ENCODE measurements at places on chromosomes 1 and 21.

DNA sequence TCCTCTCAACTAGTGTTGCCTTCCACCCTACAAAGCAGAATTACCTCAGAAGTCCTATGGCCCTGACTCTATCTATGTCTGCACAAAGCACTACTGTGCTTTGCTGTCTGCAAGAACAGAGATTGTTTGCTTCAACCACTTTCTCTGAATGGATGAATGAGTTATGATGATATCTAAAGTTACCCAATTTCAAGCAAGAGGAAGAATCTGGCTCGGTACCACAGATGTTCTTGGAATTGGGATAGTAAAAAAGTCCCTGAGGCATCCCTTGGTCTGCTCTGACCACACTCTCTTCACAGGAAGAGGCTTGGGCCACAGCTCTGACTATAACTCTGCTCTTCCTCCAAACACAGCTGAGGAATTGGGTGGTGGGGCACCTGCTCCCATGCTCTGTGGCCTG lies 31.2 kb downstream of the MTARC1 start:
- DNase-seq, result no peak

DNA sequence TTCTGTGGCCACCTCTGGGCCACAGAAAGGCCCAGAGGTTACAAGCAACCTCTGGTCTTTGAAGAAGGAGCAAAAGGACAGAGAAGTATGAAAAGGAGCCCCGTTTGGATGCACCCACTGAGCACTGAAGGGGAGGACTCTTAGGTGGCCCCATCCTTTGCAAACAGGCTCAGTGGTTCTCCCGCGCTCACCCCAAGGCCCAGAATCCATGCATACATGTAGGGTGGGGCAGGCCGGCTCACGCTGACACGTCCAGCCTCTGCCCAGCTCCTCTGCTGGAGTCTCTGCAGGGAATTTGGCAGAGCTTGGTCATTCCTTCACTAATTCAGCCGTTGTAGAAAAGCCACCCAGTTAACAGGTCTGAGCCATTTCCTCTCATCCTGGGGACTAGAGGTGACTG lies 61.3 kb upstream of the AJAP1 start:
- no peak for DNase-seq

- peak; percentile 70 for DNase-seq
Observed at GRCh38 chr1:42756956-42757891, 9.6 kb downstream of the P3H1 start.

- no peak for DNase-seq
Observed at GRCh38 chr1:243727503-243728203, 122.4 kb downstream of the AKT3 start.

DNA sequence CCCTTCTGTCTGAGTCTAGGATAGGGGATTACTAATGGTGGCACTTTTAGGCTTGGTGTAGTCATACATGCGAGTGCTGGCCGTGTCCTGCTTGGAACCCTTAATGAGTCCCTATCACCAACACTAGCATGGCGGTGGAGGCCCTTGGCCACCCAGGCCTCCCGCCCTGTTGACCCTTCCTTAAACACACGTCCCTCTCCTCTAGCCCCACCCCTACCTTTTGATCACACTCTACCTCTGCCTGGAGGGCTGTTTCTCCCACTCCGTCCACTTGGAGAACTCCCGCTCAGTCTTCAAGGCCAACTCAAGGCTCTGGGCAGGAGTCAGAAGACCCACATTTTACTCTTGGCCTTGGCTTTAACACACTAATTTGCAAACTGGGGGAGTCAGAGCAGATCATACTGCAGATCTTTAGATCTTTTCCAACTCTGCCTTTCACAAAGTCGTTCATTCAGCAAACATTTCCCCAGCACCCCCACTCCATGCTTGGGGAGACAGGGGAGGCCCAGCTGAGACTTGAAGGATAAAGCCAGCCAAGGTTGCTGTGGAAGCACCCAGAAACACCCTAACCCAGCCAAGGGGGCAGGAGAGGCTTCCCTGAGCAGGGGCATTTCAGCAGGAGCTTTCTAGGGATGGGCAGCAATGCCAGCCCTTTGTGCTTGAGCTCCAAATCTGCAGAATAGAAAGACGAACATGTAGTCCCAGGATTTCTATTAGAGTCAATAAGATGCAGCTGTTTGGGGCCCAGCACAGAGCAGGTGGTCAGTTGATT lies 1.9 kb downstream of the PODN start:
- no peak for DNase-seq

DNA sequence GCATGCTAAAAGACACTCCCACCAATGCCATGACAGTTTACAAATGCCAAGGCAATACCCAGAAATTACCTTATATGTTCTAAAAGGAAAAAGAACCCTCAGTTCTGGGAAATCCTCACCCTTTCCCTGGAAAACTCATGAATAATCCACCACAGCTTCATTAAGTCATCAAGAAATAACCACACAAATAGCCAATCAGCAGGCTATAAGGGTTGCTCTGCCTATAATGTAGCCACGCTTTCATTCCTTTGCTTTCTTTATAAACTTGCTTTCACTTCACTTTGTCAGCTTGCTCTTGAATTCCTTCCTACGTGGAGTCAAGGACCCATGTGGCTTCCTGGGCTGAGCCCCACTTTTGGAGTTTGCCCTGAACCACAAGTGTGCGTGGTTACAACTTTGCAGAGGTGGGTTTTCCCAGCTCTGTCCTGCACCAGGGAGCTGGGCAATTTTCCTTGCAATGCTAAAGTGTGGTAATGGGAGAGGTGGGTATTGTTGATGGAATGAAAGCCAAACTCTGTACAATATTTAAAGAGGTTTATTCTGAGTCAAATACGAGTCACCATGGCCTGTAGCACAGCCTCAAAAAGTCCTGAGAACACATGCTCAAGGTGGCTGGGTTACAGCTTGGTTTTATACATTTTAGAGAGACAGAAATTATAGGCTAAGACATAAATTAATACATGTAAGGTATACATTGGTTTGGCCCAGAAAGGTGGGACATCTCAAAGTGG lies 42.2 kb upstream of the COG2 start:
- no peak for DNase-seq

GRCh38 chr1:7940034-7940433 lies 605 bp downstream of the TNFRSF9 start:
- DNase-seq, result no peak

- DNase-seq, result no peak
Observed at GRCh38 chr1:16189003-16189402, 23.4 kb downstream of the ARHGEF19 start.

DNA sequence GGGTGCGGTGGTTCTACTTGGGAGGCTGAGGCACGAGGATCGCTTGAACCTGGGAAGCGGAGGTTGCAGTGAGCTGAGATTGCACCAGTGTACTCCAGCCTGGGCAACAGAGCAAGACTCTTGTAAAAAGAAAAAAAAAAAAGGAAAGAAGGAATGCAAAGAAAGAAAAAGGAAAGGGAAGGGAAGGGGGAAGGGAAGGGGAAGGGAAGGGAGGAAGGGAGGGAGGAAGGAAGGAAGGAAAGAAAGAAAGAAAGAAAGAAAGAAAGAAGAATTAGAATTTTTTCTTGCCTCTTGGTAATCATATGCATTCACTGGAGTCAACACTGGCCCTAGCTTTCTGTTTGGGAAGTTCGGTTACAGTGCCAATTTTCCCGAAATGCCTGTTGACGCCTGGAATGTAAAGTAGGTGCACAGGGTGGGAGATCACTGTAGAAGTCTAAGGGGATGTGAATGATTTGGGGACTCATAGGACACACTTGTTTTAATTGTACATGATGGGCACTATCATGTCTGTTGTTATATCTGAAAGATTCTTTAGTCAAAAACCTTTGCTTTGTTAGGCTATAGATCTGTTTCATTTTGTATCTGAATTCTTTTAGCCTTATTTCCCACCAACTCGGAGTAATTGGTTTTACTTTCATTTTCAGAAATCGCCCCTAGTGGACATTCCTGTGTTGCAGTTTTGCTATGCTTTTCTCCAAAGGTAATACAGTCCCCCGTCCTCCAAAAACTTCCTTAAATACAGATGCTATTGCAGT lies 59.8 kb upstream of the MORC3 start:
- peak; percentile 50 for DNase-seq

DNA sequence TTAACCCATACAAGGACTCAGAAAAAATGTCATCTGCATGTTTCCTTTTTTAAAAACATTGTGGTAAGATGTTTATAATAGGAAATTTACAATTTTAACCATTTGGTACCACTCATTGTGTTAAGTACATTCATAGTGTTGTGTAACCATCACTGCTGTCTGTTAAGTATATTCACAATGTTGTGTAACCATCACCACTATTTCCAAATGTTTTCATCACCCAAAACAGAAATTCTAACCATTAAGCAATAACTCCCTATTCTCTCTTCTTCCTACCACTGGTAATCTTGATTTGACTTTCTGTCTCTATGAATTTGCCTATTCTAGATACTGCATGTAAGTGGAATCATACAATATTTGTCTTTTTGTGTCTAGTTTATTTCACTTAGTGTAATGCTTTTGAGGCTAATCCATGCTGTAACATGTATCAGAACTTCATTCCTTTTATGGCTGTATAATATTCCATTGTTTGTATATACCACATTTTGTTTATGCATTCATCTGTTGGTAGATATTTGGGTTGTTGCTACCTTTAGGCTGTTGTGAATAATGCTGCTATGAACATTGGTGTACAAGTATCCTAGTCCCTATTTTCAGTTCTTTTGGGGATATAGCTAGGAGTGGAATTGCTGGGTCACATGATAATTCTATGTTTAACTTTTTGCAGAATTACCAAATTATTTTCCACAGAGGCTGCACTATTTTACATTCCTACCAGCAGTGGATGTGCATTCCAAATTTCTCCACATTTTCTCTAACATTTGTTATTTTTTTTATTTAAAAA lies 14.1 kb downstream of the HIPK1 start:
- no peak for DNase-seq

DNA sequence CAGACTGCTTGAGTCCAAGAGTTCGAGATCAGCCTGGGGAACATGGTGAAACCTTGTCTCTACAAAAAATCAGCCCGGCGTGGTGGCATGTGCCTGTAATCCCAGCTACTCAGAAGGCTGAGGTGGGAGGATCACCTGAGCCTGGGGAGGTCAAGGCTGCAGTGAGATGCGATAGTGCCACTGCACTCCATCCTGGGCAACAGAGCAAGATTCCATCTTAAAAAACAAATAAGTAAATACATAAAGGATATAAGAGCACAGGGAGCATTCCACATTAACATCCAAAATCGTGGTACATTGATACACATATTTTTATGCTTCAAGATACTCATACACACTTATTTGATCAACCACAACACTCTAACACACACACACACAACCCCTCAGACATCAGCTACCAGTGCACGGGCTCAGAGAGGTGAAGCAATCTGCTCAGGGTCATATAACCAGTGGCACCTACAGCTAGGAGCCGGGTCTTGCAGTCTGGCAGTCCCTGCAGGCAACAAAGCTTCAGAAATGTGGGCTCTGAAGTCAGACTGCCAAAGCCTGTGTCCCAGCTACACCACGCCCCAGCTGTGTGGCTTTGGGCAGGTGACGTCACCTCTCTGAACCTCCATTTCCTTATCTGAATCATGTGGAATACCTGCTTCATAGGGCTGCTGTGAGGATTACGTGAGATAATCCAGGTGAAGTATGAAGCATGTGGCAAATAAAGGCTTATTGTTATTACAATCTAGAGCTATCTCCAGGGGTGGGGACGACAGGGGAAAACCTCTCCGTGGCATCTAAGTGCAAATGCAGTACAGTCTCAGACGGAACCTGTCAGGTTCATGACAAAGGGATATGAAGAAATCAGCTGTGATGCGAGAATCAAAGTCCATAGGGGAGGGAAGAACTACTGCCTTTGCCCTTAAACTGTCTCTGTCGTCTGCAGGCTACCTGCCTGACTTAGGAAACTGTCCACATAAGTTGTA lies 4.8 kb upstream of the CRYBG2 start:
- DNase-seq, result no peak

- DNase-seq, result no peak
Observed at GRCh38 chr1:235077571-235078479, 50.8 kb downstream of the TOMM20 start.

GRCh38 chr1:195195423-195196057 lies 1412.7 kb downstream of the KCNT2 start:
- no peak for DNase-seq

DNA sequence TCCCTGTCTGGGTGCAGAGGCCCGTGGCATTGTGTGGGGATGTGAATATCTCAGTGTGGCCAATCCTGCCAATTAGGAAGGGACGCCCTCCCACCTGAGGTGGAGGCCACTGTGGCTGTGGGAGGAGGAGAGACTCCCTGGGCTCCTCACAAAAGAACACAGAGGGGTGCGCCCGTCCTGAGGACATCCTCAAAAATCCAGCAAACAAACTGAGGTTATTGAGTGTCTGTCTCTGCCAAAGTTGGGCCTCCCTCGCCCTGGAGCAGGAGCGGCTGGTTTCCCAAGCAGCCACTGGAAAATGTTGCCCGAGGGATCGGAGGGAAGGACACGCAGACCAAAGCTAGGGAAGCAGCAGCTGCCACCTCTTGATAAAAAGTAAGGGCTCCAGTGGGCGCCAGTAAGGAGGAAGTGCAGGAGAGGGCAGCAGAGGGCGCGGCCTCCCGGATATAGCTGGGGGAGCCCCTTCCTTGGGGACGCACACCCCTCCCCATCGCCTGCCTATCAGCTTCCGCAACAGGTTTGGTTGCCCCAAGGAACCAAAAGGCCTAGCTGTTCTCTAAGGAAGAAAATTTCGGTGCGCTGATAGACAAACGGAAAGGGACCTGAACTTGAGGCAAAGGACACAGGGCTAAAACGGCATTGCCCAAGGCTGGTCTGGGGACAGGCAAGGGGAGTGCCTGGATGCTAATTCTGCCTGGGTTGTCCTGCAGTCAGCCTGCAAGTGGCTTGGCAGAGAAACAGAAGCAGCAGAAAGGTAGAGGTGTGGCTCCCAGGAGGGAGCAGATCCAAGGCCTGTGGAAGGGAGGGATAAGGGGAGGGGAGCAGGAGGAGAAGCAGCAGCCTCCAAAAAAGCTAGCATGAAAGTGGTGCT lies 1.7 kb upstream of the GRIK3 start:
- DNase-seq, result no peak

DNA sequence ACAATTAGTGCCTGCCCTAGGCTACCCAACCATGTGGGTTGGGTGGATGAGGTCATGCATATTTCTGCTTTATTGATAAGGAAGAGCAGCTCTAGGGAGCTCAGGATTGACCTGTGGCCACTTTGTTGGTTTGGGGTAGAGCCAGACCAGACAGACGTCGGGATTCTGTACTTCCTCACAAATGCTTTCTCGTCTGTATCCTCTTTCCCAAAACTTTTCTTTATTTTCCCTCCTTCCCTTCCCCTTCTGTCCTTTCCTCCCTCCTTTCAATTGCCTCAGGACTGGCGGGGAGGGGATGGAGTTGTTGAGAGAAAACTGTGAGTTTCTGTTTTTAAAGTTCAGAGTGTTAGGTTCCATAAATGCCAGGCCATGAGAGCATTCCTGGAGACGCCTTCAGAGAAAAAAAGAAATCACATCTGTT lies 68.0 kb downstream of the UCK2 start:
- no peak for DNase-seq

GRCh38 chr1:226891346-226891745 lies 20.9 kb downstream of the PSEN2 start:
- no peak for DNase-seq

- DNase-seq, result no peak
Observed at GRCh38 chr1:99704356-99704816, 58.5 kb downstream of the PALMD start.

GRCh38 chr1:39925721-39926342 lies 24.1 kb upstream of the MYCL start:
- DNase-seq, result no peak

All from COR-L47 (cell line).